ENCODE measurements at places on chromosomes 3 and 15.

DNA sequence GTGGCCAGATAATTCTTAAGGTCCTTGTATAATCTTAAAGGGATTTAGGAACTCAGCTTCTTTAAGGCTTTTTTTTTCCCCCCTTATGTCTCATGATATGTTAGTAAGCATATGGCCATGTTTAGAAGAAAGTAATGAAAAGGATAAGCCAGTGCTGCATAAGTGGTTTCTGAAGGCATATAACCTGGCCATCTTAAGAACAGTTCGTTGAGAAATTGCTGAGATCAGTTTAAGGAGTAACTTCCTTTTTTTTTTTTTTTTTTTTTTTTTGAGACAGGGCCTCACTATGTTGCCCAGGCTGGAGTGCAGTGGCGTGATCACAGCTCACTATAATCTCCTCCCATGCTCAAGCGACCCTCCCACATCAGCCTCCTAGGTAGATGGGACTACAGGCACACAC lies 51.7 kb downstream of the UBE2E2 start:
- no peak for DNase-seq

- no peak for DNase-seq
These were observed 985.7 kb downstream of the NSUN3 start for GRCh38 chr3:95048564-95048963.

- no peak for DNase-seq
These were observed 271.3 kb downstream of the PLOD2 start for GRCh38 chr3:145889730-145890129.

DNA sequence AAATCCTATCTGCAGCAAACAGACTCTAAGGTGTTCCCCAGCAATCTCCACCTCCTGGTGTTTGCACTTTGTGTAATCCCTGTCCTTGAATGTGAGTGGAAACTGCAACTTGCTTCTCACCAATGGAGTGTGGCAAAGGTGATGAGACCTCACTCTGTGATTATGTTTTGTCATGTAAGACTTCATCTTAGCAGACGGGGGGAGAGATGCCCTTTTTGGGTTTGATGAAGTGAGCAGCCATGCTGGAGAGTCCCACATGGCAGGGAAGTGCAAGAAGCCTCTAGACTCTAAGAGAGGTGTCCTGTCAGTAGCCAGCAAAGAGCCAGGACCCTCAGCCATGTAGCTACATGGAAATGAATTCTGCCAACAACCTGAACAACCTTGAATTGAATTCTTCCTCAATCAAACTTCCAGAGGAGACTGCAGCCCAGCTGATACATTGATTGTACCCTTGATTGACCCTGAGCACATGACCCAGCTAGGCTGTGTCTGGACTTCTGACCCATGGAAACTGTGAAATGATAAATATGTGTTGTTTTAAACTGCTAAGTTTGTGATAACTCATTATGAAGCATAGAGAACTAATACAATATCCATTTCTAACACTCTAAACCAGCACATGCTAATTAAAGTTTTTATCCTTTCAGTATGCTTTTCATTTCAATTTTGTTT lies 71.4 kb upstream of the RASGRF1 start:
- DNase-seq, result no peak

GRCh38 chr15:55710286-55710685 lies 32.7 kb downstream of the PRTG start:
- DNase-seq, result no peak

DNA sequence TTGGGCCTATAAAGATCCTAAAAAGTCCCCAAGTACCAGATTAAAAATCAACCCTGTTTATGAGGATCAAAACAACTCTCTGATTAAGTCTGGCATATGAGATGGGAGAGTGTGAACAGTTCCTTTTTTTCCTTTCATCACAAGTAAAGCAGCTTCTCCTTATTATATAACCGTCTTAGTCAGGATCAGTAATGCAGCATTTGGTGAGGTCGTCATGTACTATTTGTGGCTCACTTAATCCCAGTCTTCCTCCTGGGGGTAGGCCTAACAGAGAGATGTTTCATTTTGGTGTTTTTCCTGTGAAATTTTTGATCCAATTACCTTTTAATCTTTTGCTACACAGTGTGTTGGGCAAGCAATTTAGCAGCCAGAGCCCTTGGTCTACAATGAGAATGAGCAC lies 333.1 kb upstream of the KCNMB2 start:
- no peak for DNase-seq

DNA sequence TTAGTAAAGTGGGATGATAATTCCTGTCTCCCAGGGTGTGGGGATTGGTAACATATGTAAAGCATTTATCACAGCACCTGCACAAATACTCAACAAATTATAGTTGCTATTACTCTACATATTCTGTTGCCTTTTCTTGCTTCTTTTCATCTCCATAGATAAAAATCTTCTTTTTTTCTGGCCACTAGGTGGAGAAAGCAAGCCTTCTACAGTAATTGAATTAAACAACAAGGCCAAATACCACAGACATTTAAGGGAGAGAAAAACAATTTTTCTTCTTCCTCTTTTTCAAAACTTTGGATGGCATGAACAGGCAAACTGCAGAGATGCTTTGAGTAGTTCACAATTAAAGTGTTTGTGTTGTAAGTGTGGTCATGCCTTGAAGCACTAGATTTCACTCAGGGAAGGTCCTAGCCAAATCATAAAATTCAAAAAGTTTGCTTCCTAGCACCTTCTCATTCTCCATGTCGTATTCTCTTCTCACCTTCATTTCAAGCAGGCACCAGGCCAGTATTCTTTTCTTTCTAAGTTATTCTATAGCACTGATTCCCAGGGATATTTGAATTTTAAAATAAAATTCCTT lies 493.4 kb upstream of the TGFBR2 start:
- no peak for DNase-seq

DNA sequence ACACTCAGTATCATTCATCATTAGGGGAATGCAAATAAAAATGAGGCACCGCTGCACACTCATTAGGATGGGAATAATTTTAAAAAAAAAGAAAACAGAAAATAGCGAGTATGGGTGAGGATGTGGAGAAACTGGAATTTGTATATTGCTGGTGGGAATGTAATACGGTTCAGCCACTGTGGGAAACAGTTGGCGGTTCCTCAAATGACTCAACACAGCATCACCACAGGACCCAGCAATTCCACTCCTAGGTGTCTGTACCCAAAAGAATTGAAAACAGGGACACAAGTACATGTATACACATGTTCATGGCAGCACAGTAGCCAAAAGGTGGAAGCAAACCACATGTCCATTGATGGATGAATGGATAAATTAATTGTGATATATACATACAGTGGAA lies 35.2 kb upstream of the RFTN1 start:
- DNase-seq, result no peak

DNA sequence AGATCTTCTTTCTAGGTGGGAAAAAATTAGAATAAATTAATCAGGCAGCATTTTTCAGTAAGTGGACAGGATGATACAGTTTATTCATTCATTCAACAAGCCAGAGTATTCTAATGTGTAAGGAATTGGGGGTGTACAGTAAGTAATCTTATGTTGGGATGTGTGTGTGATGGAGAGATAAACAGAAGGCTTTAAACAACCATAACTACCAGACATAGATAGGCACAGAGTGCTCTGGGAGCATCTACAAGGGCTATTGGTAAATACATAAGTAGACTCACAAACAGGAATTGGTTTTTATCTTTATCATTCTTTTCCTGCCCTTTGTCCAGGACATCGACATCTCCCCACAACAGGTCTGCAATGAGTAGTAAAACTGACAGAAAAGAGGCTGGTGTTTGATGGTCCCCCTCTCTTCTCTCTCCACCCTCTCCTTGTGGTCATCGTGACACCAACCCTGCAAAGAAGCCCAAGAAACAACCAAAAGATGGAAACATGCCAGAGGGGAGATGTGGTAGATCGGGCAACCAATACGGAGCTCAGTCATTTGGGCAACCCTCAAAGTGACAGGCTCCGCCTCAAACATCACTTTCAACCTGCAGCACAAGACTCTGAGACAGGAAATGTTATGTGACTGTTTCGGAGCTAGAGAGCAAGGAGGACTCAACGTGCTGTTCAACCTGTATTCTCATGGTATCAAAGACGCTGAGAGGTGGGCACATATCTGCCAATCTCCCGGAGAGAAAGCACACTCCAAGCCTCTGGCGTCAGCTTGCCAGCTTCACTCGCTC lies 28.7 kb upstream of the B3GNT5 start:
- DNase-seq, result peak; percentile 21

GRCh38 chr15:74841891-74842373 lies 1.0 kb downstream of the ULK3 start:
- DNase-seq, result no peak

- no peak for DNase-seq
These were observed 55.7 kb downstream of the LMCD1 start for GRCh38 chr3:8557298-8557697.

DNA sequence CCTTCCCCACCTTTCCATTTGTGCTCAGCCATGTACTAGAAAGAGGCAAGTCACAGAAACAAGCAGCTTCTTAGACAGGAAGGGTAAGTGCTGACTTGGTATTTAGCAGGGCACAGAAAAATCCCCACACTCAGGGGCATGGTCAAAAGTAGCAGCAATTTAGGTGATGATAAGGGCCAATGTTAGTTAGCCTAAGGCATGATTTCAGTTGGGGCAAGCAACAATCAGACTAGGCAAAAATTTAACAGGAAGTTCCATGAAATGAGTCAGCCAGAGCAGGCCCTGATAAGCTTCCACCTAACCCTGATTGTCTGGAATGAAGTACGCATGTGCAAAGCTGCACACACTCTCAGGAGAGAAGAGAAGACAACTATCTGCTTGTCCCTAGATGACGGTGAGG lies 423.4 kb upstream of the UBE2E2 start:
- no peak for DNase-seq

GRCh38 chr3:42010530-42010929 lies 48.6 kb upstream of the ULK4 start:
- no peak for DNase-seq

- DNase-seq, result no peak
These were observed 196.0 kb upstream of the LYSMD4 start for GRCh38 chr15:99929266-99929665.

DNA sequence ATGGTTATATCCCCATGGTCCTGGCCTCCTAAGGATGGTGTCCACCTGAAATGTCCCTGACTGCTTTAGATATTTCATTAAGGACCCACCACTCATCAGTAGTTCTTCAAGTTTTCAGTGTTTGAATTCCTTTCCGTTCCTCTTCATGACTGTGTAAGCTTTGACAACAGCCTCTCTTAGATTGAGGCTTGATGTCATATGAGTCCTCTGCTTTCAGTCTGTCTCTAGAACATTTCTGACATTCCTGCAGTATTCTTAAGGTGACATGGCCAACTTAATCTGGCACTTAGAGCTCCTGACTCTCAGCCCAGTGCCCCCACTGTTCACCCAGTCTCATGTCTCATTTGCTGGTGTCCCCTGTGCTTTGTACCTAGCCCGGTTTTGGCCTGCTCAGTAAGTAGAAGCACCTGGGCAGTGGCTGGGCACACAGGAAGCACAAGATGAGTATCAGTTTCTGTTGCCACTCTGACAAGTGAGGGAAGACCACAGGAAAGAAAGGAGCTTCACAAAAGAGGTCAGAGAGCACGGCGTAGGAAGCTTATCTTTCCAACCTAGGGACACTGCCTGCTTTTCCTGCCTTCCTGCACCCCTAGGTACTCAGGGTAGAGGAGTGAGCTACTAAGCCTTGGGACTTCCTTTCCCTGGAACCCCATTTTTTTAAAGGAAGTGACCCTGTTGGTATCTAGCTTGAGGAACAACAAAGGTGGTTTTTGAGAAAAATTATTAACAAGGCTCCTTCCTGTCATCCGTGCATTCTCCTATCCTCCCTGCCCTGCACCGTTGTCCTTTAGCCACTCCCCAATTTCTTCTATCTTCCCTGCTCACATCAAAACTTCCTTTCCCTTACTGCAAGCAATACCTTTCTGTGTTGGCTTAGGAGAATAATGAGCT lies 103.1 kb downstream of the KLHL25 start:
- DNase-seq, result peak; percentile 76

GRCh38 chr3:22704166-22704565 lies 499.0 kb upstream of the UBE2E2 start:
- DNase-seq, result no peak

GRCh38 chr3:147410526-147411237 lies 1.5 kb downstream of the ZIC1 start:
- no peak for DNase-seq

DNA sequence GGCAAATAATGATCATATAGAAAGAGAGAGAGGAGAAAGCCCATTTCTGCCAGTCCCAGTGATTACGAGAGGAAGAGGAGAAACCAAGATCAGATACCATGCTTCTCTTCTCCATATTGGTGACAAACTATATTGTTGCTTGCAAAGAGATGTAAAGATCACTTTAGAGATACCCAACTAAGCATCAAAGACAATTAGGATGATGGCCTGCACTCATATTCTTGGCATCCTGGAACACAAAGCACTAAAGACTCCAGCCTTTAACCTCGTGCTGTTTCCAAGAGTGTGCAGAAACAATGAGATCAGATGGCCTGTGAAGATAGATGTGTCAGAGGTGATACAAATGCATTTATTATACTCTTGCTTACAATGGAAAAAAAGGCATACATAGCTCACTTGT lies 170.7 kb upstream of the TP63 start:
- no peak for DNase-seq

DNA sequence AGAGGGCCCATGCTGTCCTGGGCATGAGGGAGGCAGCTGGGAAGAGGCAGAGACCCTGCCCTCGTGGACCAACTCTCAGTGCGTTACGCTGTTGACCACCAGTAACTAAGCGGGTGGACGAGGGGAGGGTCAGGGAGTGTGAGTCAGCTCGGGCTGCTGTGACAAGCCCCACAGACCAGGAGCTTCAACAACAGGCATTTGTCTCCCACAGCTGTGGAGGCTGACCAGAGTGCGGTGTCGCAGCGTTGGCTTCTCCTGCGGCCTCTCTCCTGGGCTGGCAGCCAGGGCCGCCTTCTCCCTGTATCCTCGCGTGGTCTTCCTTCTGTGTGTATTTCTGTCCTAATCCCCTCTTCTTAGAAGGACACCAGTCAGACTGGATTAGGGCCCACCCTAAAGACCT lies 13.0 kb downstream of the EFCC1 start:
- no peak for DNase-seq

DNA sequence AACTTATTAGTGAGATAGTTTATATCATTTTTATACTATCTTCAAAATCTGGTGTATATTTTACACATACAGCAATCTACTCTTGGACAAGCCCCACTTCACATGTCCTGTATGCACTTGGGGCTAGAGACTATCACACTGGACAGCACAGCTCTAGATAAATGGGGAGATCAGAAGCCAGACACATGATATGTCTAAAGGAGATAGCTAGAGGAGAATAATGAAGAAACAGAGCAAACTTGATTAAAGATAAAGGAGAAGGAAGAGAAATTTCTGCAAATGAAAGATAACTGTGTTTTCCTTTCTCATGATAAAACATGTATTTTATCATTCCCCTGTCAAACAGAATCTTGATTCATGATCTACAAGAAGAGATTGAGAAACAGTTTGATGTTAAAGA lies 13.0 kb downstream of the CPA3 start:
- no peak for DNase-seq

GRCh38 chr15:64151727-64152506 lies at the start of gene SNX22:
Gene SNX22, plus strand, starts transcription at chr15:64151731. Its CDS starts 45 bp downstream, at chr15:64151776.
- no peak for DNase-seq

Data from T-helper 1 cell (primary cell).